ENCODE measurements at places on chromosomes 16 and 17. TPM values are rescaled to one million over a fixed set of nuclear protein-coding genes. Genes with fewer than 3 reads are reported as not detected.

Gene FTSJ3
- 52.9 TPM for total RNA-seq

DNA sequence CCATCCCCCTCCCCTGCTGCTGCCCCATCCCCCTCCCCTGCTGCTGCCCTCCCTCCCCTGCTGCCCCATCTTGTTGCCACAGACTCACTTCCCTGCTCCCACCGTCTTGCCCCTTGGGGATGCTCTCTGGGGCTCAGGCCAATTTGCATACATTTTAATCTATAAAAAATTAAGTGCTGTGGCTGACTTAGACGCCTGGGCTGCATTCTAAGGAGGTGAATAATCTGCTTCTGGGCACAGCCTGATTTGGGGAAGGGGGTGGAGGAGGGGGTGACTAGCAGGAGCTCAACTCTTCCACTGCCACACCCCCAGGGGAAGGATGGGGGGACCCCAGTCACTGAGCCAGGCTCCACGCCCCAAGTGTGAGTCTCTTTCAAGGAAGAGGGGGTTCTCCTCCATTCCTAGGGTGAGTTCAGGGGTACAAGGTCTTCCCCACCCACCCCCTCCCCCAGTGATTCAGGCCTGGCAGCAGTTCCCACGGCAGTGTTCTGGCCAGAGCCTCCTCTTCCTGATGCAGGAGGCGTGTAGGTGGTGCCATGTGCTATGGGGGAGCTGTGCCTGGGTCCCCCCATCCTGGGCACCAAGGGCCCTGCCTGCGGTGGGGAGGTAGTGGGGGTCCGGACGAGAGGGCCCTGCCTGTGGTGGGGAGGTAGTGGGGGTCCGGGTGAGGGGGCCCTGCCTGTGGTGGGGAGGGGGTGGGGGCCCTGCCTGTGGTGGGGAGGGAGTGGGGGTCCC lies 5.0 kb downstream of the DPH1 start:
- no peak for DNase-seq

GRCh38 chr16:67934306-67935100 lies 2.1 kb downstream of the PSMB10 start:
- no peak for DNase-seq

Gene RPL27
- 535 TPM for total RNA-seq

Gene OMG
- total RNA-seq = not detected

- DNase-seq = no peak
Observed at GRCh38 chr17:45366049-45366448, 49.2 kb upstream of the MAP3K14 start.

Gene PABPN1L
- total RNA-seq = not detected

DNA sequence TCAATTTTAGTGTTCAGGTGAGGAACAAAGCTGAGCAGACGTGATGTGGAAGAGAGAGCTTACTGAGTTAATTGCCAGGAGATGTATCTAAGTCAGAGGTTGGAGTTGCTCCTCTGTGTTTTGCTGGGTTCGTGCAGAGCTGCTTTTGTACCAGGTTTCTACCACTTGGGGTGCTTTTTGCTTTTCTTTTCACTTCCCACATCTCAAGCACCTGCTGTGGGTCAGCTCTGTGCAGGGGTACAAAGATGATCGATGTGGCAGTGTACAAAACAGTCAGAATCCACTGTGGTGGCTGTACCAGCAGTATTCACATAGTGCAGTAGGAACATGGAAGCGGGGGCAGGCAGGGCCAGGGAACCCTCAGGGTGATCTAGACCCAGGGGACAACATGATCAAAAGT lies 14.8 kb downstream of the UNK start:
- DNase-seq = no peak

Gene CIITA
- 31.0 TPM for total RNA-seq

DNA sequence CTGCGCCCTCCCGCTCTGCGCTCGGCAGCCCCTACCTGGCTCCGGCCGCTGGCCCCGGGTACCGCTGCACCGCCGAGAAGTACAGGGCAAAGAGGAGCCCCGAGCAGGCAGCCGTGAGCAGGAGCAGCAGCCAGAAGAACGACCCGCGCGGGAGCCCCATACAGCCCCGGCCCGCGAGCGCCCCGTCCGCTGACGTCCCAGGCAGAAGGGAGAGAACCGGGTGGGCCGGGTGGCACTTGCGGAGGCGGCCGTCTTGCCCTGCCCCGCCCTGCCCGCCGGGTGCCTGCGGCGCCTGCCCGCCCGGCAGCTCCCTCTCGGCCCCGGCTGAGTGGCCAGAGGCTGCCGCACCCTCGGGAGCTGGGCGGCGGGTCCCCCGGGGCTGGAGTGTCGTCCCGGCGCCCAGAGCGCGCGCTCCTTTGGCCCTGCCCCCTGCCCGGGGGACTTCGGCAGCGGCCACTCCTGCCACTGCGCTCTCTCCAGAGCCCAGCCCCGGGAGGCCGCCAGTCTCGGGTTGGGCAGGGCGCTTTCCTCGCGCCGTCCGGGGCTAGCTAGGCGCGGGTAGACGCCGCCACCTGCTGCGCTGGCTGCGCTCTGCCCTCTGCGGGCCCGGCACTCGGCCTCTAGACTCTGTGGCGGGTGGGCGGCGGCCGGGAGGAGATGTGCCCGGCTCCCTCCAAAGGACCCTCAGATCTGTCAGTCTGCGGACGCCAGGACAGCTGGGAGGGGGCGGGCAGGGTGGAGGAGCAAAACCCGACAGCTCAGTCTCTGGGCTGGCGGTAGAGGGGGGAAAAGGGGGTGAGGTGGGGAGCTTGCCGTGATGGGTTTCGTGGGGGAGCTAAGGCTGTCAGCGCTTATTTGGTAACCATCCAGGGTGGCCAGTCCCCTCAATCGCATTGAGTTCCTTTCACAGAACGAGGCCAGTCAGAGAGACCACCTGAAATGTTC lies at the start of gene ST6GALNAC2:
Gene ST6GALNAC2 (minus strand): TSS at position 212 of the 945 bp plus-strand sequence. CDS start 52 bp downstream, at position 160.
- DNase-seq = no peak

GRCh38 chr17:31096106-31096436 lies 1.3 kb downstream of the NF1 start:
- no peak for DNase-seq

- no peak for DNase-seq
Observed at GRCh38 chr16:57265850-57266530, 18.5 kb downstream of the PLLP start.

Gene KREMEN2
- total RNA-seq = not detected

GRCh38 chr16:68643847-68644246 lies 1.3 kb upstream of the CDH3 start:
- no peak for DNase-seq

Gene HOXB2
- total RNA-seq = 53.3 TPM

DNA sequence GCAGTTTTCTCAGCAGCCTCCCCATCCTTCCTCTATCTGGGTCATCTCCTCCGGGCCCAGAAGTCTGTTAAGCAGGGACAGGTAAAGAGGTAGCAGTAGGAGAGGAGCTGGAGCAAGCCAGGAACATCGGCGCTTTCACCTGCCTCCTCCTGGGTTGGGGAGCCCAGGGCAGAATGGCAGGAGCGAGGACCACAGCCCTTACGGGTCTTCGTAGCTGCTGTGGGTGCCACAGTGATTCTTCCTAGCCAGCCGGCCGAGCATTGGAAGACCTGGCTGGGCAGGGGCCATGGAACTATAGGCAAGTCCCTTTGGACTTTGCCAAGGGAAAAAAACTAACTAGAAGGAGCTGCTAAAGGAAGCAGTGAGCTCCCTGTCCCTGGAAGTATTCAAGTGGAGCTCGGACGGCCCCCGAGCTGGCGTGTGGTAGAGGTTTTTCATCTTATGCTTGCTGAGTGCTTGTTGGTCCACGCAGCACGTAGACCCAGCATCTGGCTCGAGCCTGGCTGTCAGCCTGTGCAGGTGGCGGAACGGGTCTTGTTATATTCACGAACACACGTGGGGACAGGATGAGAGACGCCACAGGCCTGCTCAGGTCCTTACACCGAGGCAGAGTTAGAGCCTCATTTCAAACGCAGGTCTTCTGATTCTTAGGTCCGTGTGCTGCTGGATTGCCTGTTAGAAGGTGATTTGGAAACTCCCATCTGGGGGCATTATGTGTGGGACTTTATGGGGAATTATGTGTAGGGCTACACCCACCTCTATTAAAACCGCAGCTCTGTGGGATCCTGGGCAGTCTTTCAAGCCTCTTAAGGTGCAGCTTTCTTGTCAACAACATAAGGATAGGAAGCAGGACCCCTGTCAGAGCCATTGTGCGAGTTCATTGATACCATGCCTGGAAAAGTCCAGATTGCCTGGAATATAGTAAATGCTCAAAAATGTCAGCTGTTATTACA lies 54.8 kb downstream of the OR1D5 start:
- no peak for DNase-seq

Gene NPIPB2
- total RNA-seq = 9.9 TPM

- DNase-seq = no peak
Observed at GRCh38 chr16:85568519-85568918, 44.6 kb upstream of the GSE1 start.

Gene TM4SF5
- not detected for total RNA-seq

DNA sequence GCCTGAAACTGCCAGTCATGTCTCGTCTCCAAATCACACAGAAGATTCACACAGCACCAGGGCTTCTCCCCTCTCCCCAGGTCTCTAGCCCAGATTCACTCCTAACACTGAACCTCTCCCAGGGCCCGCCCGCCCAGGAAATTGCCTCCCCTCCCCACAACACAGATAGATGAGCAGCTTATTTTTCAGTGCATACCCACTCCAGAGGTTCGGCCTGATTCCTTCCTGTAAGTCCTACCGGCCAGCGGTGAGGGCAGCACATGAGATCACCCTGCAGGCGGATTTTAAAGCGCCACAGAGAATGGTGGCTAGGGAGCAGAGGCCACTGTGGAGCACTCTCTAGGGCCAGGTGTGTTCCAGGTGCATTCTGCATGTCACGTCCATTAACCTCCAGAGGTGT lies 301.8 kb downstream of the IRF8 start:
- DNase-seq = no peak

DNA sequence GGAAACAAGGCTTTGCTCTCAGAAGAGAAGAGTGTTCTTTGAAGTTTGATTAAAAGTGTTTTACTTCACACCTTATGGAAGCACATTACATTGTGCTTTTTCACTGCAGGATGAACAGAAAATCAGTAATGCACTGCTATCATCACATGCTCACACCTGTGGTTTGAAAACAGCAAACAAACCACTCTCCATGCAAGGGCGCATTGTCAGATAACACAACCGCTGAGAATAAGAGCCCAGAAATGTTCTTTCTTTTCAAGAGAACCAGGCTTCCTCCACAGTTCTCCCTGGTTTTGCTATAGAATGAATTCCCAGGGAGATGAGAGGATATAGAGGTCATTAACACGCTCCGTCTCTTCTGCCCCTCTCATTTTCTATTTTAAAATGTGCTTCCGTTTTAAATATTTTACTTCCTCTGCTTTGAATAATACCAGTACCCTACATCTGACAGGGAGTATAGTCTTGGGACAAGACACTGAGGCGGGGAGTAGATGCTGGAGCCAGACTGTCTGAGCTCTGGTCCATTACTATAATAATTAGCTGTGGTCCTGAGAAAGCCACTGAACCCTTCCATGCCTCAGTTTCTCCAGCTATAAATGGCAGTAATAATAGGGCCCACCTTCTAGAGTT lies 71.6 kb downstream of the CDK5R1 start:
- no peak for DNase-seq

Gene HOXB6
- 4.2 TPM for total RNA-seq

GRCh38 chr16:27322858-27323780 lies 9.3 kb downstream of the IL4R start:
- no peak for DNase-seq

Gene SBK1
- 0.92 TPM for total RNA-seq

Gene C17orf50
- total RNA-seq = not detected

- no peak for DNase-seq
Observed at GRCh38 chr17:82323514-82324234, 6.3 kb upstream of the CD7 start.

DNA sequence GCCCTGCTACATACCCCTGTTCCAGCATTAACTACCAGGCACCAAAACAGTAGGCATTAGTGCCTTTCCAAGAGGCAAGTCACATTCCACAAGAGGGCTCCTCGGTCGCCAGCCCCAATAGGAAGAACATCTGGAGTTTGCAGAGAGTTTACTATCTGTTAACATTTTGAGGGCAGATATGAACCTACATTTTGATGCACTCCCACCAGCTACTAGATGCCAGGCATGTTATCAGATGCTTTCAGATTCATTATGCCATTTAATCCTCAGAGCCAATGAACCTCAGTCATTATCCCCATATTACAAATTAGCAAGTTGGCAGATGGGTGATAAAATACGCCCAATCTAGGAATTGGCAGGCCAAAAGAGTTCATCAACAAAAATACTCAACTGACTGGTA lies 4.2 kb upstream of the CMTM2 start:
- no peak for DNase-seq

DNA sequence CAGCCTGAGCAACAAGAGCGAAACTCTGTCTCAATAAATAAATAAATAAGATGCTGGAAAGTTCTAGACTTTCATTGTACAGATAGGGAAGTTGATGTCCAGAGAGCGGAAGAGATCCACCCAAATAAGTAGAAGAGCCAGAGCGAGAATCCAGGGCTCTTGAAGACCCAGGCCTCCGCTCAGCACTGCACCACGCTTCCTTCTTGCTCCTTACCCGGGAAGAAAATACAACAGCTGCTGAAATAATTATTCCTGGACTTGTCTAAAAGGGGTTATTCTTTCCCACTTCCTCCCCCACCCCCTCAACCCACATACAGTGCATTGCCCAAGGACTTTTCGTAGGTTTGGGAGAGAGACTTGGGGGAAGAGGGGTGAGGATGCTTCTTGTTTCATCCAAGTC lies 26.7 kb downstream of the CDK5RAP3 start:
- DNase-seq = no peak

Gene SLC52A1
- not detected for total RNA-seq

- no peak for DNase-seq
Observed at GRCh38 chr16:69581297-69581696, 15.5 kb downstream of the NFAT5 start.

GRCh38 chr17:75041656-75042280 lies 5.0 kb downstream of the ATP5PD start:
- no peak for DNase-seq

GRCh38 chr17:45319239-45319703 lies 2.5 kb upstream of the MAP3K14 start:
- DNase-seq = no peak

DNA sequence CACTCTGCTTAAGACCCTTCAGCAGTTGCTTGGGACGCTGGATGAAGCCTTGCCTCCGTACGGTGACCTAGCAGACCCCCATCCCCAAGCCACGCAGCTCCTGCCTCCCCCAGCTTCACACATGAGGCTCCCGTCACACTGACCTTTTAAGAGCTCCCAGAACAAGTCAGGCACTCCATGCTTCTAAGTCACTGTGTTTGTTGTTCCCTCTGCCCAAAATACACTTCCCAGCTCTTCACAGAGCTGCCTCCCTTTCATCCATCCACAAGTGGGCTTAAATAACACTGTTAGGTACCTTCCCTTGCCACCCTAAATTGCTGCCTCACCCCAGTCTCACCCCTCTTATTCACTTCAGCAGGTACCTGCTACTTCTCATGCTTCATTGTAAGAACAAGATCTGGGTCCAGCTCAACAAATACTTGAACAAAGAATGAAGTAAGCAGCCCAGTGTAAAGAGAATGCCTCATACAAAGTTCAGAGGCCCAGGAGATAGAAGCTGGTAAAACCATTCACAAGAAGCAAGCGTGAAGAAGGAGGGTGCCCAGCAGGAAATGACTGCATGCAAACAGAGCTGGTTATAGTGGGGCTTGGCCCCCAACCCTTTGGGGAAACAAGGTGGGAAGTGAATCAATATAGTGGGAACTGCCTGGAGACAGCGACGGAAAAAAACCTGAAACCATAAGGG lies 5.8 kb downstream of the ZC3H7A start:
- DNase-seq = no peak

Gene NIP7
- 11.0 TPM for total RNA-seq

- no peak for DNase-seq
Observed at GRCh38 chr17:49373115-49373514, 11.1 kb upstream of the ZNF652 start.

GRCh38 chr17:51152766-51153209 lies 571 bp upstream of the NME1 start:
- no peak for DNase-seq

Gene SUMO2
- 57.9 TPM for total RNA-seq

GRCh38 chr16:61862221-61863155 lies 173.8 kb downstream of the CDH8 start:
- no peak for DNase-seq

Gene CETP
- total RNA-seq = not detected
